ENCODE measurements at places on chromosomes 7 and 10.
A peak's percentile ranks its signal among the peaks of the same experiment; 100 is the strongest.

DNA sequence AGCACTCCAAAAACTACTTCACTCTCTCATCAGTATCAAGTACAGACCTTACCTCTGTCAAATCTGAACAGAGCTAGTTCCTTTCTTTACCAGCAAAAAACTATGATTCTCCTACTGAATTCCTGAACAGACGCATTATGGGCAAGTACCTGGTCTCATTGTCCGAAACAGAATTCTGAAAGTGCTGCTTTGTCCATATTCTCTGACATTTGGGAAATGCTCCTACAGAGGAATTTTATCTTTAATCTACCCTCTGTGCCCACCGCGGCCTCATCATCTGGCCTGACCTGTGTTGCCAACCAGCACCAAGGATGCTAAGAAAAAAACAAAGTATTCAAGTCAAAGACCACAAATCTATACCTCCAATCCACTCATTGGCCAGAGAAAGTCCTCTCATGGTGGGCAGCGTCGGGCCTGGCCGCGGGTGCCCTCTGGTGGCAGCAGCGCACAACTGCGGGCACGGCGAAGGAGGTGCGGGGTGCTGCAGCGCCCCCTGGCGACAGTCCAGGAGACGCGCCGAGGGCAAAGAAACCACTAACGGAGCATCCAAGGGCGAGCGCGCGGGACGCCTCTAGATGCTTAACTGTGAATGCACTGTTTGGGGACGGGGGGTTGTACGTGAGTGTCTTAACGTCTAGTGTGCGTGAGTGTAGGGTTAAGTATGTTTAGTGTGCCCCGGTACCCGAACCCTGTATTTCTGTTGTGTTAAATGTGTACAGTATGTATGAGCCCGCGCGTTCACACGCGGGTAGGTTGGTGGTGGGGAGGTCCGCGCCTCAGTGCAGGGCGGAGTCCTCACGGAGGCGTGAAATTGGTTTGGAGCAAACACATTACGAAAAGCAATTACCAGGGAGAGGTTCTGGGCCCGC lies 5.0 kb upstream of the GBX1 start:
- DNase-seq, result peak; percentile 86

DNA sequence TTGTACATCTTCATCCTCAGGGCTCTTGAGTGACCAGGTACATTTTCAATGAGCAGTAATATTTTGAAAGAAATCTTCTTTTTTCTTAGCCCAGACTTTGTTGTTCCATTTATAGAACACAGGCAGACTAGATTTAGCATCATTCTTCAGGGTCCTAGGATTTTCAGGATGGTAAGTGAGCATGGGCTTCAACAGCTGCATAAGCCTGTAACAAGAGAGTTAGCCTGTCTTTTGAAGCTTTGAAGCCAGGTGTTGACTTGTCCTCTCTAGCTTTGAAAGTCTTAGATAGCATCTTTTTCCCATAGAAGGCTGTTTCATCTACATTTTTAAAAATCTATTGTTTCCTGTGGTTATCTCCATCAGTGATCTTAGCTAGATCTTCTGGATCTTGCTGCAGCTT lies 4.5 kb upstream of the NDUFA5 start:
- DNase-seq, result no peak

DNA sequence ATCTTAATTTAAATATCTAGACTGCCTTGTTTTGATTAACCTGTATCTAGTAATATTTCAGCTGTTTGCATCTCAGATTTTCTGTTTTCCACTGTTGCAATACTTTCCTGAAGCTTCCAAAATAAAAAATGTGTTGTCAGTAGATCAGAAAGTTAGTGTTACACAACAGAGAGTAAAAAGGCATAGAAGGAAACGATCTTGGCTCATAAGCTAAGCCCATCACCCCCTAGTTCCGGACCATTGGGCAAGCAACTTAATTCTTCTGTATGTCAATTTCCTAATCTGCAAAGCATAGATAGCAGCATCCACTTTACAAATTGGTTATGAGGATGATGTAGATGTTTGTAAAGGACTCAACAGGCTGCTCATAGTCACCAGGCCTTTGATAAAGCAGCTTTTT lies 4.4 kb downstream of the PON3 start:
- DNase-seq, result no peak

DNA sequence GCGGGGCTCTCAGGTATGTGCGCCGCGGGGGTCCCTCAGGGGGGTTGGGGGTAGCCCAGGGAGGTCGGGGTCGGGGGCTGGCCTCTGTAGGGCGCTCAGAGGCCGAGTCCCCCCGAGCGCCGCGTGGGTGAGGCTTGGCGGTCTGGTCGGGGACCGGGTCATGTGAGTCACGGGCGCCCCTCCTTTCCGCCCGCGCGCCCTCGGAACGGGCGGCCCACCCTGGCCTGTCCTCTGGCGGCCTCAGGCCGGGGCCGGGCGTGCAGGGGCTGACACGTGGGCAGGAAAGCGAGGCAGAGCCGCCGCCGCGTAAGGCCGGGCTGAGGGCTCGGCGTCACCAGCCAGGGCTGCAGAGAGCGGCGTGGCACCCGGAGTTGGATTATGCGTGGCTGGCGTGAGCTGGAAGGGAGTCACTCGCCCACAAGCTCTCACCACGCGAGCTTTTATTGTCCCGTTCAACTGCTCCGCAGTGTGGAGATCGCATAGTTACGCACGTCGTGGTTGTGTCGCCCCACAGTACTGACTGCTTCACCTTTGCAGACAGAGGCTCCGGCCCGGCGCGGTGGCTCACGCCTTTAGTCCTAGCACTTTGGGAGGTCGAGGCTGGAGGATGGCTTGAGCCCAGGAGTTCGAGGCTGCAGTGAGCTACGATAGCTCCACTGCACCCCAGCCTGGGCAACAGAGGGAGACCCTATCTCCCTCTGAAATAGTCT lies 385 bp downstream of the SHLD2 start:
- peak; percentile 81 for DNase-seq

DNA sequence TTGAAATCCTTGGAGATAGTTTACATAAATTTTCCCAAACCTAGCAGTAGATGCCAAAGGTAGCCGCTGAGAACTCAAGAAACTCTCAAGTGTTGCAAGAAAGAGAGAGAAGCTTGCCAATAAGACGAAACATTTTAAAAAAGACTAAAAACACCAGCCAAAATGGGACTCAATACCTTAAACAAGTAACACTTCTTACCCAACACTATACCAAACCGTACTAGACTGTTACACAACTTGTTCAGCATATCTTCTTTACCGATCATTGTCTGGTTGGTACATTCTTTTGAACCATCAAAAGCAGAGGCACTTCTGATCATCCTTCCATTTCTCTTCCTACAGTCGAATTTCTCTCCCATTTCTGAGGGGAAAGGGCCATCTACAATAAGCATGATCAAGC lies 4.8 kb upstream of the PTPN12 start:
- DNase-seq, result no peak

- no peak for DNase-seq
These were observed 4.2 kb downstream of the FEZF1 start for GRCh38 chr7:122300211-122300932.

GRCh38 chr10:47288916-47289495 lies 11.0 kb upstream of the GDF10 start:
- no peak for DNase-seq

DNA sequence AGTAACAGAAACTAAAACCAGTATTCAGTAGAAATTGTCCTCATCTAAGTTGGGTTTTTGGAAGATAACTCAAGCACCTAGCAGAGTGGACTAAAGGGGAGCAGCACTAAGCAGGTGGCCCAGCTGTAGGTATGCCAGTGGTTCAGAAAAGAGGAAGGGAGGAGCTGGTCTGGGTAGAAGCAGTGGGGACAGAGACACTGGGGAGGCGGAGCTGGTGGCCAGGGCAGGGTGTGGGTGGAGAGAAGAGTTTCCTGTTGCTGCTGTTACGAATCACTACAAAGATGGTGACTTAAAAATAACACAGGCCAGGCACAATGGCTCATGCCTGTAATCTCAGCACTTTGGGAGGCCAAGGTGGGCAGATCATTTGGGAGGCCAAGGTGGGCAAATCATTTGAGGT lies 136.2 kb downstream of the WDR11 start:
- DNase-seq, result no peak

DNA sequence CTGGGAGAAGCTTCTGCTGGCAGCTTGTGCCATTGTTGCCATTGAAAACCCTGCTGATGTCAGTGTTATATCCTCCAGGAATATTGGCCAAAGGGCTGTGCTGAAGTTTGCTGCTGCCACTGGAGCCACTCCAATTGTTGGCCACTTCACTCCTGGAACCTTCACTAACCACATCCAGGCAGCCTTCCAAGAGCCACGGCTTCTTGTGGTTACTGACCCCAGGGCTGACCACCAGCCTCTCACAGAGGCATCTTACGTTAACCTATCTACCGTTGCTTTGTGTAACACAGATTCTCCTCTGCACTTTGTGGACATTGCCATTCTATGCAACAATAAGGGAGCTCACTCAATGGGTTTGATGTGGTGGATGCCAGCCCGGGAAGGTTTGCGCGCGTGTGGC lies 220.7 kb downstream of the ADK start:
- DNase-seq, result no peak

- DNase-seq, result no peak
These were observed 87.4 kb upstream of the RET start for GRCh38 chr10:42989481-42989921.

- no peak for DNase-seq
These were observed 60.0 kb upstream of the GJD4 start for GRCh38 chr10:35545079-35545657.

- no peak for DNase-seq
These were observed 154.9 kb downstream of the ATE1 start for GRCh38 chr10:121772884-121773283.

- DNase-seq, result no peak
These were observed 16.7 kb downstream of the WDR91 start for GRCh38 chr7:135194494-135195095.

Measured in NAMALWA (cell line).